ENCODE measurements at places on chromosomes 5 and 9.
A peak's percentile ranks its signal among the peaks of the same experiment; 100 is the strongest.

DNA sequence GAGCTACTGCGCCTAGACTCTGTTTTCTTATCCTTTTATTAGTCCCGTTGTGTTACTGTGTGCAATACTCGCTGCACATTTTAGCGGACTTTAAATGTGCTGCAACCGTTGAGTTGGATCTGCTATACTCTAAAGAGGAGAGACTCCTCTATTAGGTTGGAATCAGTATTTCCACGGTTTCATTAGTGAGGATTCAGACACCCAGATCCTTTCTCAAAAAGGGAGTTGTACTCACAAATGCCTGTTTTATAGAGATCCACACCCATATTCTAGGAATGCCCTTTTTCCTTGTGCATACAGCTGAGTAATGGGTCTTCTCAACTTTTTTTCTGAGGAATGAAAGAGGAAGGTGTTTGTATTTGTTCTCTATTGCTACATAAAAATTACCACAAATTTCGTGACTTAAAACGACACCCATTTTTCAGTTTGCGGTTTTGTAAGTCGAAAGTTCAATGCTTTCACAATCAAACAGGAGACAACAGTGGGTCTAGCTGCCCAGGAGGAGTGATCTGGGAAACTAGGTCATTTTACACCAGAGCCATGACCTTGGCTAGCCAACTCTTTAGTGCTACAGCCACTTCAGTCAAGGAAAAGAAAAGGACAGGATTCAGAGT, 52.8 kb upstream of the SLC44A1 start:
- no peaks in the 10 kb centered on the region for H3K4me1 ChIP-seq
- no peak overlapping the region for H3K27ac ChIP-seq
- H3K27me3 ChIP-seq: no peaks in the 10 kb centered on the region
- H3K36me3 ChIP-seq: no peaks in the 10 kb centered on the region

- no peak for DNase-seq
- no peak overlapping the region for H3K27ac ChIP-seq
- H3K4me3 ChIP-seq: no peak overlapping the region
- H3K36me3 ChIP-seq: no peaks in the 10 kb centered on the region
Measured at GRCh38 chr5:36623832-36624231, 17.4 kb downstream of the SLC1A3 start.

- H3K36me3 ChIP-seq: no peaks in the 10 kb centered on the region
- H3K4me1 ChIP-seq: peaks cover 38% of the 10 kb centered on the region
- DNase-seq: no peak
- no peak overlapping the region for H3K4me3 ChIP-seq
- H3K27me3 ChIP-seq: no peaks in the 10 kb centered on the region
Measured at GRCh38 chr5:151007430-151008209, 12.8 kb upstream of the GPX3 start.

- H3K27me3 ChIP-seq: no peaks in the 10 kb centered on the region
- peak; percentile 87 for DNase-seq
- peak within 1 kb of the TSS; percentile 86 for H3K4me3 ChIP-seq
- peak within 1 kb of the TSS; percentile 97 for H3K27ac ChIP-seq
Measured at GRCh38 chr9:35658137-35658967, at the start of gene CCDC107. Gene CCDC107, plus strand, starts transcription at chr9:35658292. Its CDS starts 88 bp downstream, at chr9:35658380.

GRCh38 chr9:96137671-96138429, 164.1 kb downstream of the HSD17B3 start:
- no peaks in the 10 kb centered on the region for H3K36me3 ChIP-seq
- no peak overlapping the region for H3K4me3 ChIP-seq
- peaks cover 4% of the 10 kb centered on the region for H3K4me1 ChIP-seq
- H3K27ac ChIP-seq: no peak overlapping the region
- H3K27me3 ChIP-seq: no peaks in the 10 kb centered on the region

- no peaks in the 10 kb centered on the region for H3K27me3 ChIP-seq
- no peak overlapping the region for H3K27ac ChIP-seq
- no peak overlapping the region for H3K4me3 ChIP-seq
- H3K4me1 ChIP-seq: peaks cover 8% of the 10 kb centered on the region
- no peaks in the 10 kb centered on the region for H3K36me3 ChIP-seq
- DNase-seq: no peak
Measured at GRCh38 chr5:1544294-1544961, 20.7 kb upstream of the LPCAT1 start.

DNA sequence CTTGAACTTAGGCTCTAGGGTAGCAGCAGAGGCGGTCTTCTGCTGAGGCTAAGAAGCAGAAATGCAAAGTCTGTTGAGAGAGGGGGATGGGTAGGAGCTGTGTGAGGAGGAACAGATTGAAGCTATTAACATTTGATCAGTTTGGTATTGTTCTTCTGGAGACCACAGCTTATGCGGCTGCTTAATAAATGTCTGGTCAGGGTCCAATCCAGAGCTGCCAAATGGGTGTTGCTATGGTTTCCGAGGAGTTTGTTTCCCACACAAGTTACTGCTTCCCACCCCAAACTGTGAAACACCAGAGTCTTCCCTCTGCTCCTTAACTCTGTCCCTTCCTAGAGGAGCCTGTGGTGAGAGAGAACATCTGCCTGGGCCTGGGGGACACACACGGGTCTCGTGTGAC, 142.2 kb upstream of the KLF4 start:
- no peaks in the 10 kb centered on the region for H3K27me3 ChIP-seq
- no peak for DNase-seq
- peaks cover 11% of the 10 kb centered on the region for H3K4me1 ChIP-seq
- H3K36me3 ChIP-seq: no peaks in the 10 kb centered on the region

GRCh38 chr5:139667730-139668063, 19.5 kb downstream of the CXXC5 start:
- no peaks in the 10 kb centered on the region for H3K36me3 ChIP-seq
- H3K4me1 ChIP-seq: peaks cover 89% of the 10 kb centered on the region
- H3K4me3 ChIP-seq: peak overlapping the region; percentile 42

- no peak overlapping the region for H3K4me3 ChIP-seq
- H3K4me1 ChIP-seq: no peaks in the 10 kb centered on the region
- no peaks in the 10 kb centered on the region for H3K27me3 ChIP-seq
- H3K27ac ChIP-seq: no peak overlapping the region
Measured at GRCh38 chr5:98961665-98962344, 33.0 kb upstream of the CHD1 start.

DNA sequence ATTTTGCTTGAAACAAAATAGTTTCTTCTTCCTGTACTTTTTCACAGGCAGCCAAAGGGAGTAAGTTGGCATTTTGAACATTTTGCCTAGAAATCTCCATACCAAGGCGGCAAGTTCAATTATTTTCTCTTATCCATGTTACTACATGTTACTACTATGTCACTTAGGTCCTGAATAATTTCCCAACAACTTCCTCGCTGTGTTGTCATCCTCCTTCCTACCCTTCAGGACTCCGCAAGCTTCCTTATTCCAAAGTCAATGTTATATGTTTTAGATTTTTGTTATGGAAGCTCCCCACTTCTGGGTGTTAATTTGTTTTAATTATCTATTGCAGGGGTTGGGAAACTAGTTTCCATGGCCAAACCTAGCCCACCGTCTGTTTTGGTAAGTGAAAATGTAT, 9.9 kb upstream of the B4GALT1 start:
- no peak for DNase-seq
- no peak overlapping the region for H3K4me3 ChIP-seq
- H3K27ac ChIP-seq: no peak overlapping the region
- peaks cover 4% of the 10 kb centered on the region for H3K4me1 ChIP-seq
- H3K36me3 ChIP-seq: no peaks in the 10 kb centered on the region

DNA sequence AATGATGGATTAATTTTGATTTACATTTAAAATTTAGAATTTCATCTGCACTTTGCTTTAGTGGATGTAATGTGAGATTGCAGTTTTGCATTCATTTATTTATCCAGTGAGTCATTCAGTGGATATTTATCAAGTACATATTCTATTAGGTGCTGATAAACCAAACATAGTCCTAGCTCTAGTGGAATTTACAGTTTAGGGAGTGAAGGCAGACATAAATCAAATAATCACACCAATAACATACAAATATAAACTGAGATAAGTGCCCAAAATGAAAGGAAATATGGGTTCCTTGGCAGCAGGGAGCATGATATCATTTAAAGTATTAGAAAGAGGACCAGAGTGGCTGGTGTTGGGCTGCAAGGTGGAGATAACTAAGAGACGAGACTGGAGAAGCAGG, 14.7 kb upstream of the NIPBL start:
- H3K4me1 ChIP-seq: no peaks in the 10 kb centered on the region
- no peaks in the 10 kb centered on the region for H3K36me3 ChIP-seq
- no peak overlapping the region for H3K4me3 ChIP-seq
- no peak for DNase-seq
- no peak overlapping the region for H3K27ac ChIP-seq

DNA sequence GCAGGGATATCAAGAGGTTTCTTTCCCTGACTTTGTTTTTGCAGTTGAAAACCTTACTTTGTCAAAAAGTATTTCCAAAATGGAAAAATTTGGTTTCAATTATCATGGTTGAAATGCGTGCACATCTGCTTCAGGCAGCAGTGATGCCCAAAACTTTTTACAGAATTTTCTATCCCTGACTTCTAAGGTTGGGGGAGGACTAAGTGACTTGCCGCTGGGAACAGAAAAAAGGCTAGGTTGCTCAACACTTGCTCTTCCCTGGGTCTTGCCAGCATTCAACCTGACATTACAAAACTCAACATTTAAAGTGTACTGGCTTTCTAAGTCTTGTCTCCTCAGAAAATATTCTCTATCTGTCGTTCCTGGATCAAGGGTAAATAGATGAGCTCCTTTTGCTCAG, 4.7 kb downstream of the KLHL3 start:
- H3K27ac ChIP-seq: no peak overlapping the region
- no peak for DNase-seq
- no peak overlapping the region for H3K4me3 ChIP-seq
- no peaks in the 10 kb centered on the region for H3K27me3 ChIP-seq
- H3K36me3 ChIP-seq: no peaks in the 10 kb centered on the region

Data from heart right ventricle (tissue), 16 donors.